Stimulated activated CD8-positive, alpha-beta memory T cell treated with anti-CD3 and anti-CD28 coated beads, Interleukin-7, amount 100 ng/mL, for 24 hours (primary cell): ENCODE measurements at places on chromosomes 1 and 21.

DNA sequence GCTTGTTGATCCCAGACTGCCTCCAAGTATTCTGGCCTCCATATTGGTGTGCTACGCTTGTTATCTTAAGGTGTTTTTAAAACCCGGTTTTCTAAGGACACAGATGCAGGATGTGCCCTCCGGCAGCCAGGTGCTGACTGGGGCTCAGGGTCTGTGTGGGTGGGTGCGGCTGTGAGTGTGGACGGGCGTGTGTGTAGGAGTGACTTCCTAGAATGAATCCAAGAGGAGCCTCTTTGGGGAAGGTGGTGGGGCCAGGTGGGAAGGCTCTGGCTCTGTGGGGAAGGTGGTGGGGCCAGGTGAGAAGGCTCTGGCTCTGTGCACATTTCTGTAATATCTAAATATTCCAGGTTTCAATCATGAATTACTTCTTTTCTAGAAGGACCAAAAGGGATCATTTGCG, 12.8 kb upstream of the TSPEAR start:
- DNase-seq: no peak

DNA sequence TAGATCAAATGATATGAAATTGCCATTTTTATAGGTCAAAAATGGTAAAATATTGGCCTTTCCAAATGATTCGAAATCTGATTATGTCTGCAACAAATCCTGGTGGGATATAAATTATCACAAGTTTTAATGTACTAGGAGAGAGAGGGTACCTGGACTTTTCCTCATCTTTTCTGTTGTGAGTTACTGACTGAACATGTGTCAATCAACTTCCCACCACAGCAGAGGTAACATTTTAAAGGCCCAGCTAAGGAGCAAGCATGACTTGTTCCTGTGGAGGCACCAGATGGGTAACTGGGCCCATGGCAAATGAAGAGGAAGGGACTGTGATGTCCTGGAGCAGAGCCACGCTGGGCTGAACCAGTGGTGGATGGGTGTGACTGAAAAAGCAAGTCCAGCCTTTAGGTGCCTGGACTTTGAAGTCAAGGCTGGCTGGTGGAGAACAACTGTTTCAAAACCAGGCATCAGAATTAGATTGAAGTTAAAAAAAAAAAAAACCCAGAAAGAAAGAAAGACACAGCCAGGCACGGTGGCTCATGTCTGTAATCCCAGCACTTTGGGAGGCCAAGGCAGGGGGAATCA, 6.6 kb downstream of the MR1 start:
- no peak for DNase-seq

- no peak for DNase-seq
Observed at GRCh38 chr1:32611859-32612188, 38.5 kb downstream of the ZBTB8OS start.

GRCh38 chr1:3652548-3653285, 401 bp downstream of the TP73 start:
- no peak for DNase-seq
